Stimulated activated naive CD8-positive, alpha-beta T cell treated with anti-CD3 and anti-CD28 coated beads, Interleukin-15, amount 100 ng/mL, for 72 hours (primary cell): ENCODE measurements at places on chromosomes 7 and 10.

GRCh38 chr10:71623098-71623985 is 96.2 kb downstream of the C10orf105 start:
- no peak for DNase-seq

DNA sequence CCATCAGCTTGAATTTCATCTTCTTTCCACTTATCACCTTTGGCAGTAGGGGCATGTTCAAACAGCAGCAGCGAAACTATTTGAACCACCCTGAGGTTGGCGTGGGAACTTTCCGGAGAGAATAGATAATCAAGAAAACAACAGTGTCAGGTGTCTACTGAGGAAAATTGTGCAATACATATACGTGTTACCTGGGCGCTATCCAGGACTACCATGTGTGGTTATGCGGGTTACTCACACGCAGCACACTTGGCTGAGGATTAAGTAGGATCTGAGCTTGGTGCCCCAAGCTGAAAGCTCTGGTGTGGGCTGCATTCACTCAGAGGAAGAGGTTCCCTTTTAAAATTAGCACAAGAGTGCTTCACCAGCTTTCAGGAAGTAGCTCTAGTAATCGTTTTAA is 8.8 kb upstream of the ABI1 start:
- peak; percentile 28 for DNase-seq

GRCh38 chr10:79044846-79045245 is 23.9 kb upstream of the ZMIZ1 start:
- DNase-seq, result peak; percentile 3

- DNase-seq, result no peak
These were observed 59.5 kb upstream of the TOMM7 start for GRCh38 chr7:22882106-22882505.

DNA sequence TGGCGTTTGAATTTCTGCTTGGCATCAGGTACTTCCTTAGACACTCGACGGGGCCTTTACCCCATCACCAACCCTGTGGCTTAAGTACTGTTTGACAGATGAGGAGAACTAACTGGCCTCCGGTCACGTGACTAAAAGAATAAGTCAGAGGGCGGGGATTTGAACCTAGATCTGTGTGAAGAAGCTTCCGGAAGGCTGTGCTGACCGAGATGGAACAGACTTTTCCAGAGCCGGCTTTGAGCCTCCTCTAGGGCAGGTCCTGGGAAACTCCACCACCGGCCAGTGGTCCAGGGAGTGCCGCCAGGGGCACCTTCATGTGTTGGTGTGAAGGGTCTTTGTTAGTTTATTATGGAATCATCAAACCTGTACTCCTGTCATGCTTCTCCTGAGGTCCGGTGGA is 26.9 kb downstream of the CAMK1D start:
- DNase-seq, result no peak

DNA sequence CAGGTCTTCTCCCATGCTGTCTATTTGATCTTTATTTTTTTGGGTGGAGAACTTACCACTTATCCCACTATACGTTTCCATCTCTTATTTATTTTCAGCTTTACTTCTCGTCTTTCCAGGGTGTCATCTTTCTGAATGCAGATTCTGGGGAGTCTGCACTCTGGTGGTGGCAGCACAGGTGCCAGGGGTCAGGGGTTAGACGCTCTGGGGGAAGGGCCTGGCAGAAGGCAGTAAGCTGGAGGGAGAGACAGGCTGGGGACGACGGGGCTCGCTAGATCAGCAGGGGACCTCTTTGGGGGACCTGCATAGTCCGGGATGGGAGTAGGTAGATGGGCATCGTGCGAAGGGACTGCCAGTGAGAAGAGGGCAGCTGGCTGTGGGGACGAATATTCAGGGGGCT is 22.3 kb downstream of the CHST12 start:
- DNase-seq, result no peak

DNA sequence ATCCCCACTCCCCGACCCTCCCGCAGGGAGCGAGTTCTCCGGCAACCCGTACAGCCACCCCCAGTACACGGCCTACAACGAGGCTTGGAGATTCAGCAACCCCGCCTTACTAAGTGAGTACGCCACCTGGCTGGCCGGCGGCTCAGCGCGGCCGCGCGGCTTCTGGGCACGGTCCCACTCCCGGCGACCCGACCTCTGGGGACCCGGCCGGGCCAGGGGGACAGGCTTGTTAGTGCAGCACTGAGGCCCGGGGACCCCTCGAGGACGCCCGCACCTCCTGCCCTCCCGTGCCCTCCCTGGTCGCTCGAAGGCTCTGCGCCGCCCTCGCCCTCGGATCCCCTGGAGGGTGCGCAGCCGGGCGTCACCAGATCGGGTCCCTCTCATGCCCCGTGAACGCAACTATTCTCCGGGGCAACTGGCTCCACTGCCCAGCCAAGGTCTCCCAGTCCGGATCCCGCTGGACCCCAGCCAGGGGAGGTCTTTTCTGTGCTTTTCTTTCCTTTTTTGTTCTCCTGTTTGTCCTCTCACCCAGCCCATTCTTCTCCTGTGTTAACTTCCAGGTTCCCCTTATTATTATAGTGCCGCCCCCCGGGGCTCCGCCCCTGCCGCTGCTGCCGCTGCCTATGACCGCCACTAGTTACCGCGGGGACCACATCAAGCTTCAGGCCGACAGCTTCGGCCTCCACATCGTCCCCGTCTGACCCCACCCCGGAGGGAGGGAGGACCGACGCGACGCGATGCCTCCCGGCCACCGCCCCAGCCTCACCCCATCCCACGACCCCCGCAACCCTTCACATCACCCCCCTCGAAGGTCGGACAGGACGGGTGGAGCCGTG is 81.8 kb downstream of the PAX2 start:
- DNase-seq, result peak; percentile 51

- DNase-seq, result no peak
These were observed 13.9 kb downstream of the TUBAL3 start for GRCh38 chr10:5390607-5391205.

DNA sequence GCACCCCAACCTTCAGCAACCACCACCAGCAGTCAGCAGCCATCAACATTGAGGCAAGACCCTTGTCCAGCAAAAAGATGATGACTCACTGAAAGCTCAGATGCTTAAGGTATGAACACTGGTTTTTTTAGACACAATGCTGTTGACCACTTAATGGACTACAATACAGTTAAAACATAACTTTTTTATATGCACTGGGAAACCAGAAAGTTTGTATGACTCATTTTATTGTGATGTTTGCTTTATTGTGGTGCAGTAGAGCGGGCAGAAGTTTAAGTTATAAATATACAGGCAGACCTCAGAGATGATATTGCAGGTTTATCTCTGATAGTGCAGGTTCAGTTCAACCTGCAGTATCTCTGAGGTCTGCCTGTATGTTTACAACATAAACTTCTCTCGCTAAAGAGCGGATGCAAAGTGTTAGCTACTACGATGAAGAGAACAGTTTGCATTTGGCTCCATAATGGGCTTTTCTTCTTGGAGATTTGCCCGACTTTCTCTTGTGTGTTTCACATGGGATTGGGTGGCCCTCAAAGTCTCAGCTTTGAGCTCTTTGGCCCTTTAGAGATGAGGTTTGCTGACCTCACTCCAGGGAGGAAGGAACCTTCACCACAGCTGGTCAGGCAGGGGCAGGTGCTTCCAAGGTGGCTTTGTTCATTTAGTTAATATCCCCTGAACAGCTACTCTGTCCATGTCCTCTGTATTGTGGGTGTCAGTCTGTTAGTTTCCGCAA is 84.4 kb upstream of the SHH start:
- DNase-seq, result no peak

- no peak for DNase-seq
These were observed 297.3 kb upstream of the PRKCQ start for GRCh38 chr10:6877336-6877721.

- no peak for DNase-seq
These were observed 168.3 kb upstream of the PPP1R3A start for GRCh38 chr7:114086914-114087652.

DNA sequence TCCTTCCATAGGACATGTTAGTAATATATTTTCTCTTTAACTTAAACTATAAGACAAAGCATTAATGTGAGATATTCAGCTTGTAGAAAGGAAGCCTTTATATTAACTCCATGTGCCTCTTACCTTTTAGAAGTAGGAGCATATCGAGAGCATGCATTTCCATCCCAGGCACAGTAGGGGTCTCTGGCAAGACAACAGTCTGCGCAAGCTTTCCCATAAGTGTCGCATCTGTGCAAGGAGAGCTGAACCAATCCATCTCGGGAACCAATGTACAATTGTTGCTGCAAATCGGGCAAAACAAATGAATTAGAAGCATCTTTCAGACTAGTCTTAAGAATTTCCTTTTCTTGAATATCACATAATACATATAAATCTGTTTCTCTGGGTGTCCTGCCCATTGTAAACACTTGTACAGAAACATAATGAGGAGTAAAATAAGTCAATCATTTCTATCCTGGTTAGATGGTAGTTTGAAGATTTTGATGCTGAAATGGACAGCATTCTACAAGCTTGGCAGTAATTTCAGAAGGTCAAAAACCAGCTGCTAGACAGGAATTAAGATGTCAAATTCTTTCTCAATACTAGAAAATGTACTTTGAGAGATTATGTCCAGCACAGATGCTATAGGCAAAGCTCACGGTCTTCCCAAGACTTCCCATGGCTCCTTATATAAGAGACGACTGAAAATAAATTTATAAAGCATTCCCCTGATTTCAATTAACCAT is 171.8 kb downstream of the SEMA3D start:
- no peak for DNase-seq
